ENCODE measurements at places on chromosomes 16 and 17.

- DNase-seq: no peak
Observed at GRCh38 chr17:30104575-30105339, 11.9 kb upstream of the NSRP1 start.

- no peak for DNase-seq
Observed at GRCh38 chr16:1045993-1046911, 26.3 kb upstream of the SSTR5 start.

- DNase-seq: no peak
Observed at GRCh38 chr17:67517325-67517724, 140.2 kb downstream of the PITPNC1 start.

- no peak for DNase-seq
Observed at GRCh38 chr17:82675476-82676245, 22.8 kb downstream of the RAB40B start.

DNA sequence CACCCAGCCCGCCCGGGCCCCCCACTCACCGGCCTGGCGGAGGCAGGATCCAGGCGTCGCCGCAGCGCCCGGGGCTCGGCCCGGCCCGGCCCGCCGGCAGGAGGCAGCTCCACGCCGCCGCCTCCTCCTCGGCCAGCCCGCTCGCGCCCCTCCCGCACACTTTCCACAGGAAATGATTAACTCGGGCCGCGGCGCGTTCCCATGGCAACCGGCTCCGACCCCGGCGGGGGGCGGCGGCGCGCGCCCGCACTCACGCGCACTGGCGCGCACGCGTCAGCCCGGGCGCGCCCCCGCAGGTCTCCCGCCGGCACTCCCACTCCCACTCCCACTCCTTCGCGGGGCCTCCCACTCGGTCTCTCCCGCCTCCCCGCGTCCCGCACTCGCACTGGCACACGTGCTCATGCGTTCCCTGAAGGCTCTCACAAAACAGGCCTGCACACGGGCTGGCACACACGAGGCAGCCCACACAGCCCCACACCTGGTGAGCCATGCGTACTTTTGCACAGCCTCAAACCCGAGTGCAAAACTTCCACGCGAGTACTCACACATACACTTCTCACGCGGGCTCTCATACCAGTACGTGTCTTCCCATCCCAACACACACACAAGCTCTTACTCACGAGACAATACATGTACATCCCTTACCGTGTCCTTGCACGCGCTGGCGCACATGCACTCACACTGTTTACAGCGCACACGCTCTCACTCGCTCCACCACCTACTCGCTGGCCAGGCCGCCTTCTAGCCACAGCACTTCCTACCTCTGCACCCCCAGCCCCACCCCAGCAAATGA is at the start of gene KIFC3:
Gene KIFC3 (minus strand): TSS at position 151 of the 793 bp plus-strand sequence. CDS start 4,248 bp downstream, outside the sequence.
- DNase-seq: no peak

DNA sequence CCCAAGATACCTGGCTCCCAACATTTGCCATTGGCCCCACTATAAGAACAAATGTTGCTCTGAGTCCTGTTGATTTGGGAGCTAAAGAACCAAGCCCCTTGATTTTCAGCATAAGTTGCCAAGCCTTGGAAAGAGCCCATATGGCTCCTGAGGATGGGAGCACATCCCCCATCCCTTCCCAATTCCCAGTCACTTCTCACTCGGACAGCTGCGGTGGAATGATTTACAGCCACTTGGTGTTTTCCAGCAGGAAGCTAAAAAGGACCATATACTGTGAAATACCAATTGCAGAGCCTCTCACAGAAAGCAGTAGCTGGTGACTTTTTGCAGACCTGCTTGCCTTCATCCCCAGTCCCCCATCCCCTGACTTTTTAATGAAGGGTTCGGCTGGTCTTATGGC is 524.6 kb downstream of the GRIN2A start:
- no peak for DNase-seq

- DNase-seq: no peak
Observed at GRCh38 chr17:82226809-82227628, 1.8 kb upstream of the SLC16A3 start.

- no peak for DNase-seq
Observed at GRCh38 chr16:30112197-30113030, 923 bp downstream of the GDPD3 start.

- no peak for DNase-seq
Observed at GRCh38 chr17:75289832-75290337, 652 bp upstream of the SLC25A19 start.

DNA sequence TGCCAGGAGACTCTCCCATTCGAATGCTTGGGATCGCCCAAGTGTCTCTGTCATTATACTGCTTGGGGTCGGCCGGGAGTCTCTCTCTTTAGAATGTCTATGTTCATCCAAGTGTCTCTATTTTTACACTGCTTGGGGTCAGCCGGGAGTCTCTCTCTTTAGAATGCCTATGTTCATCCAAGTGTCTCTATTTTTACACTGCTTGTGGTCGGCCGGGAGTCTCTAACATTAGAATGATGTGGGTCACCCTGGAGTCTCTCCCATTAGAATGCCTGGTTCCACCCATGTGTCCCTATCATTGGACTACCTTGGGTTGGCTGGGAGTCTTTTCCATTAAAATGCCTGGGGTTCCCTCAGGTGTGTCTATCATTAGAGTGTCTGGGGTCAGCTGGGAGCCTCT is 2230.4 kb downstream of the TP53TG3F start:
- DNase-seq: no peak

GRCh38 chr17:51351890-51352289 is 91.5 kb downstream of the UTP18 start:
- DNase-seq: no peak

- DNase-seq: no peak
Observed at GRCh38 chr16:70772493-70772892, 28.5 kb downstream of the VAC14 start.

DNA sequence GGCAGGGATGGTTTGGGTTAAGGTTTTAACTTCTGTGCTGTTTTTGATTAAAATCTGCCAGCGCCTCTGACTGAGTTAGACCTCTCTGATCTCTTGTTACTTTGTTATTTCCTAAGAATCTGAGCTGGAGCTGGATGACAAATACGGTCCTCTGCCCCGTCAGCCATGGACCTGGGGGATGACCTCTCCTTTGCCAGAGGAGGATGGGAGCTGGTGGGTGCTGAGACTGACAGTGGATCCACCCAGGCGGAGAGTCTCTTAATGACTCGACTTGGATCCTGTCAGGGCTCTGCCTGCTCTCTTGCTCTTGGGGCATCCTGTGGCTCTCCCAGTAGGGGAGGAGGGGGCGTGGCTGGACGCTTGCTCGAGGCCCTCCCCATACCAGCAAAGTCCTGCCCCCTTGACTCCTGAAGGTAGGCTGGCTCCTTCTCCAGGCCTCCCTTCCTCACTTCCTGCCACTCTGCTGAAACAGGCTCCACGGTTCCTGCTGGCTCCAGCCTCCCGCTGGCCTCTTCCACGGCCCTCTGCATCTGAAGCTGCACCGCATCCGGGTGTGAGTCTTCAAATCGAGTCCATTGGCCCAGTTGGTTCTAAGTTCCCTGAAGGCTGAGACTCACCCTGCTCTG is 24.8 kb upstream of the MAP3K14 start:
- no peak for DNase-seq

GRCh38 chr16:56048425-56049105 is 142.7 kb upstream of the GNAO1 start:
- DNase-seq: no peak

DNA sequence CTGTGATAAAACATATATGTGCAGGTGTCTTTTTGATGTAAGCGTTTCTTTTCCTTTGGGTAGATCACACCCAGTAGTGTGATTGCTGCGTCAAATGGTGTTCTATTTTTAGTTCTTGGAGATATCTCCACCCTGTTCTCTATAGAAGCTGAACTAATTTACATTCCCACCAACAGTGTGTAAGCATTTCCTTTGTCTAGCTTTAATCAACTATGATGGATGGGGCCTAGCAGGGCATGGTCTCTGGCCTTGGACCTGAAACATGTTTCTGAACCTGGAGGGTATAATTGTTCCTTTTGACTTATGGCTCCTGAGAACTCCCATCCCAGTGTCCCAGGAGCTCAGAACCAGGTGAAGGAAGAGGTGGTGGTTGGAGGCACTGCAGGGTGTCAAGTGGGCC is 93.9 kb downstream of the HAPSTR1 start:
- no peak for DNase-seq

- no peak for DNase-seq
Observed at GRCh38 chr17:77890771-77891170, 67.7 kb upstream of the TNRC6C start.

GRCh38 chr17:82003411-82004381 is 19.0 kb downstream of the CENPX start:
- no peak for DNase-seq

- DNase-seq: no peak
Observed at GRCh38 chr16:89467382-89467781, 23.0 kb downstream of the ANKRD11 start.

DNA sequence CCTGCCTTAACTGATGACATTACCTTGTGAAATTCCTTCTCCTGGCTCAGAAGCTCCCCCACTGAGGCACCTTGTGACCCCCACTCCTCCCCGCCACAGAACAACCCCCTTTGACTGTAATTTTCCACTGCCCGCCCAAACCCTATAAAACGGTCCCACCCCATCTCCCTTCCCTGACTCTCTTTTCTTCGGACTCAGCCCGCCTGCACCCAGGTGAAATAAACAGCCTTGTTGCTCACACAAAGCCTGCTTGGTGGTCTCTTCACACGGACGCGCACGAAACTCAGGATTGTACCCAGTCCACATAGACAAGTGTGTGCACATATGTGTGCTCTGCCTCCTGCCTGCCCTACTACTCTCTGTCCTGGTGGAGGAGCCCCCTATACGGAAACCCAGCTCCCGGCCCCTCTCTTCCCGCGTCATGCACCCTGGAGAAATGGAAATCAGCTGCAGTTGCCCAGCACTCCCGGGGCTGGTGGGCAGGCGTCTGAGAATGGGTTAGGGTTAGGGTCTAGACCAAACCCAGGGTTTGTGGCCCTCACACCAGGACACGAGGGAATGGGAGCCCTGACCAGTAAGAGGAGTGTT is 2.4 kb upstream of the RHBDF1 start:
- DNase-seq: no peak

DNA sequence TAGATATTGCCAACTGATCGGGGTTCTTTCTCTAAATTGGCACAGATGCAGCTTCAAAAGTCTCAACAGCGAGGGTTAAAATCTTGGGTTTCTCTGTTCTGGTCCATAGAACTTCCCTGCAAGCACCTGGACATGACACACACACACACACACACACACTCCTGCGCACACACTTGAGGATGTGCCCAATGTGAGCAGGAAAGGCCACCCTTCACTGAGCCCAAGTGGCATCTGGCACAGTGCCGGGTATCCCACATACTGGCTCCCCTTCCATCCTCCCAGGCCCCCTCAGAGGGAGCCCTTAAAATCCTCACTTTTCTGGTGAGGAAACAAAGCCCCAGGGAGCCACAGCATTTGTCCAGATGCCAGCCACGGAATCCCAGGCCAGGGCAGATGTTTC is 55.5 kb downstream of the ZNF423 start:
- DNase-seq: no peak

- no peak for DNase-seq
Observed at GRCh38 chr17:32268734-32269288, 3.2 kb downstream of the RHBDL3 start.

- DNase-seq: no peak
Observed at GRCh38 chr17:32631341-32632096, 144.7 kb downstream of the CDK5R1 start.

DNA sequence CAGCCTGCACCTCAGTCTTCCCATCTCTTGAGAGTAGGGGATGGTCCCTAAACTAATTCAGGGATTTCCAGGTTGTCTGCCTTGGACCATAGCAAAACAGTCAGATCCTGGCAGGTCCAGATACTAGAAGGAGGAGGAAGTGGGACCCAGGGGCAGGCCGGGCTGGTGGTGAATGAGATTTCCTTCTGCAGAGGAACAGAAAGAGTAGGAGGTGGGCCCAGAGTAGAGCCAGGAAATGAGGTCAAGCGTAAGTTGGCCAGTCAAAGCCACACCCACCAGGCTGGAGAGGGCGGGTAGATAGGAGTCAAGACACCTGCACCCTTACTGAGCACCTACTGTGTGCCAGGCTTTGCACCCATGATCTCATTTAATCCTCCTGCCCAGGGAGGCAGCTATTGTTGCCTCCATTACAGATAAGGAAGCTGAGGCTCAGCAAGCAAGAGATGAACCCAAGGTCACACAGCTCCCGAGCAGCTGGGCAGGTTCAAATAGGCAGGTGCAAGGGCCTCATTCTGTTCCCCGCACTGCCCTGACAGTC is 2.6 kb downstream of the CDH5 start:
- DNase-seq: no peak

DNA sequence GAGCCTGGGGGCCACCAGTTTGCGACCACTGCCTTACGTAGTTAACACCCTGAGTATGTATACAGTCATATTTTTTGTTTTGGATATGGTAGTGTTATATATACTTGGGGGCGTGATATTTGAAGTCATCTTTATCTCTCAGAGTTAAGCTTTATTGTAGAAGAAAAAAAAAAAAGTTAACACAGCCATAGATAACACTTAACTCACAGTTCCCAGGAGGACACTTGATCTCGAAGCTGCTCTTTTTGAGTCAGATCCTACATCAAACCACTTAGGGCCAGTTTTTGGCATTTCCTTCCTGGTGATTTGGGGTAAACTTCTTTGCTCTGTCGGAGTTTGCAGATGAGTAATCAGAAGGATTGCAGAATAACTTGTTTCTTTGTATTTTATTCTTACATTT is 5.8 kb downstream of the ITPRIPL2 start:
- DNase-seq: no peak

GRCh38 chr17:14301279-14302090 is 604 bp downstream of the HS3ST3B1 start:
- no peak for DNase-seq

DNA sequence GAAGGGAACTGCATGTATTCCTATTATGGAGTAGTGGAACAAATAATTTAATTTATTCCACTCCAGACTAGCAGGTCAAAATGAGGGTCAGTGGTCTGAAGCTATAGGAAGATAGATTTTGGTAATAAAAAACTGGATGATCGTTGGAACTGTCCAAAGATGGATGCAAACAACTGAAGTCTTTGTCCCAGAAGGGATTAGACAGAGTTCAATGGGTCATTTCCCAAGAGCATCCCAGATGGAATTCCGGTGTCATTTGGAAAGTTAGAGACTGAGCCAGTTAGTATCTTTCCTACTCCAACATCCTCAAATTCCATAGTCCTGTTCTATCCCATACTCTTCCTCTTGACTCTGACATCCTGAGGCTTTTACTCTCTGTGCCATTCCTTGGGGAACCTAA is 22.8 kb upstream of the TOX3 start:
- no peak for DNase-seq

GRCh38 chr17:55584055-55584685 is 72.9 kb upstream of the SMIM36 start:
- DNase-seq: no peak

GRCh38 chr16:72704746-72705372 is 343.1 kb downstream of the ZFHX3 start:
- DNase-seq: no peak
